ENCODE measurements at places on chromosomes 1 and 21. TPM values are rescaled to one million over a fixed set of nuclear protein-coding genes. Genes with fewer than 3 reads are reported as not detected.
A peak's percentile ranks its signal among the peaks of the same experiment; 100 is the strongest.

DNA sequence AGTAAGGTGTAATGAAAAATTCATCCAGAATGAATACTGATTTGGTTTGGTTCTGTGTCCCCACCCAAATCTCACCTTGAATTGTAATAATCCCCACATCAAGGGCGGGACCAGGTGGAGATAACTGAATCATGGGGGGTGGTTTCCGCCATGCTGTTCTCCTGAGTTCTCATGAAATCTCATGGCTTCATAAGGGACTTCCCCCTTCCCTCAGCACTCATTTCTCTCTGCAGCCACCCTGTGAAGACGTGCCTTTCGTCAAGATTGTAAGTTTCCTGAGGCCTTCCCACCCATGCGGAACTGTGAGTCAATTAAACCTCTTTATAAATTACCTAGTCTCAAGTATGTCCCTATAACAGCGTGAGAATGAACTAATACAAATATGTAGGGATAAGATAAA is 5.5 kb upstream of the SYNJ1 start:
- no peak for DNase-seq

DNA sequence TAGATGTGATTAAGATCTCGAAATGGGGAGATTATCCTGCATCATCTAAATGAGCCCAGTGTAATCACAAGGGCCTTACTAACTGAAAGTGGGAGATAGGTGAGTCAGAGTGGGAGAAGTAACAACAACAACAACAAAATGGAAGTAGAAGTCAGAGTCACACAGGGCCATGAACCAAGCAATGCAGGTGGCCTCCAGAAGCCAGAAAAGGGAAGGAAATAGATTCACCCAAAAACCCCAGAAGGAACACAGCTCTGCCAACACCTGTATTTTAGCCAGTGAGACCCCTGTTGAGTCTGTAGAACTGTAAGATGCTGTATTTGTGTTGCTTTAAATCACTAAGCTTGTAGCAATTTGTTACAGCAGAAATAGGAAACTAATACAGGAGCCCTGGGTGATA is 4.1 kb downstream of the TAGLN2 start:
- no peak for DNase-seq

DNA sequence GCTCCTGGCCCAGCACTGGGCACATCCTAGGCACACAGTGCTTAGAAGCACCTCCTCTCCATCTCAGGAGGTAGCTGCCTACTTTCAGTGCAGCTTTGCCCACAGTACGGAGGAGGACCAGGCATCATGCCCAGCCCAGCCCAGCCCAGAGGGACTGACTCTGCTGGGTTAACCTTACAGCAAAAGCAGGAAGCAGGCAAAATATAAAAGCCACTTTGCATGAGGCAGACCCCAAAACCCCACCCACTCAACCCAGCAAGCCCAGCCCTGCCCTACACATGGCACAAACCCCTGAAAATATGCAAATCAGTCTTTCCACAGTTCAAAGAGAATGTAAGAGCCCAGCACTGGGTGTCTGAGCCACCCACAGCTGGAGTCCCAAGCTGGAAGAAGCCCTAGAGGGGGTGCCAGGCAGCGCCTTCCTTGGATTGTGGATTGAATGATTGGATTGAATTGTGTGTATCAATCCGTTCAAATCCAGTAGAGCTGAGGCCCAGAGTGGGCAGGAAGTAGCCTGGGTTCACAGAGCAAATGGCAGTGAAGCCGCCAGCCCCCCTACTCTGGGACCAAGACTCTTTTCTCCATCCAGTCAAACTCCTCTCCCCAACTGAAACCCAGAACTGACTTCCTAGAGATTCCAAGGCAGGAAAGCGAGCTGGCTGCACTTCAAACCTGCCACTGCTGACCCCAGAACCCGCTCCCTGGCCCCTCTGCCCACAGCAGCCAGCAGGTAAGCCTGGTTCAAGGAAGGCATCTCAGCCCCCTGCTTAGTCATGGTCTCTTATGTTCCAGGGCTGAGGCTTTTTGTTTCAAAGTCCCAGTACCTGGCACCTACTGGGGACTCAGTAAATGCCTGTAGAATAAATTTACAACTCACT is 117.7 kb downstream of the LACTBL1 start:
- DNase-seq = no peak

- DNase-seq = no peak
Observed at GRCh38 chr1:208433971-208434370, 189.8 kb upstream of the PLXNA2 start.

Gene UBIAD1
- total RNA-seq = 12.2 TPM

Gene C4BPA
- 2.5 TPM for total RNA-seq

DNA sequence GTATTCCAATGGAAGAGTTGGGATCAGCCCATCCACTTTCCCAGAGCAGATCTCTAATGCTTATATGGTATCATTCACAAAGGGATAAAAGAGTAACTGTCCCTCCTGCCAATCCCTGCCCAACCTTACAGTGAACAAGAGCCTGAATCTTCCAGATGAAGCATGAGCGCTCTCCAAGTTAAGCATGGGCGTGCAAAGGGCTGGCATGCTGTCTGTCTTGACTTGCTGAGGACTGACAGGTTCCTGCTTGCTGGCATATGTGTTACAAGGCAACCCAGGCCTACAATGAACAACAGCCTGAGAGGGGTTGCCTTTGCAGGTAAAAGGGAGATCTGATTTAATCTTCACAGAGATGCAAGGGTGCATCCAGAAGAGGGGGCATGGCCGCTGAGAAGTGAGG is 155.6 kb upstream of the SOD1 start:
- no peak for DNase-seq

Gene CLEC20A
- not detected for total RNA-seq

DNA sequence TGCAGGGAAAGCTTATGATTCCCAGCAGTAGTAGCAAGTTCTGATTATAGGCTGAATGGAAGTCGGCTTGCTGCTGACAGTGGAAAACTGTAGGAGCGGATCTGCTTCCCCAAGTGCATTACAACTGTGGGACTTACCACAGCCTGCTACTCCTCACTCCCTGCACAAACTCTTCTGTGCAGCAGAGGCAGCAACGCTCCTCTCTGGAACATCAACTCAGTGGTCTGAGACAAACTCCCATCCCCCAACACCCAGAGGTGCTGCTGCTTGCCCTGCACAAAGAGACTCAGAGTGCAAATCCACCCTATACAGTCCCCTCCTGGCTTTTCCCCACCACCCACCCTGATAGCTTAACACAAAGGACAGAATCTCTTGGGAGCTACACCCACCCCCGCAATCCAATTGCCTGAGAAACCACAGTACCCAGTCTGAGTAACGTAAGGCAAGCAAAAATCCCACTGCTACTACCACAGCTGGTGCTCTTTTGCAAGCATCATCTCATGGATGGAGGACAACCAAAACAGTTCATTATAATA is 1455.2 kb downstream of the AMY1C start:
- no peak for DNase-seq

Gene LAPTM5
- total RNA-seq = 66.6 TPM

DNA sequence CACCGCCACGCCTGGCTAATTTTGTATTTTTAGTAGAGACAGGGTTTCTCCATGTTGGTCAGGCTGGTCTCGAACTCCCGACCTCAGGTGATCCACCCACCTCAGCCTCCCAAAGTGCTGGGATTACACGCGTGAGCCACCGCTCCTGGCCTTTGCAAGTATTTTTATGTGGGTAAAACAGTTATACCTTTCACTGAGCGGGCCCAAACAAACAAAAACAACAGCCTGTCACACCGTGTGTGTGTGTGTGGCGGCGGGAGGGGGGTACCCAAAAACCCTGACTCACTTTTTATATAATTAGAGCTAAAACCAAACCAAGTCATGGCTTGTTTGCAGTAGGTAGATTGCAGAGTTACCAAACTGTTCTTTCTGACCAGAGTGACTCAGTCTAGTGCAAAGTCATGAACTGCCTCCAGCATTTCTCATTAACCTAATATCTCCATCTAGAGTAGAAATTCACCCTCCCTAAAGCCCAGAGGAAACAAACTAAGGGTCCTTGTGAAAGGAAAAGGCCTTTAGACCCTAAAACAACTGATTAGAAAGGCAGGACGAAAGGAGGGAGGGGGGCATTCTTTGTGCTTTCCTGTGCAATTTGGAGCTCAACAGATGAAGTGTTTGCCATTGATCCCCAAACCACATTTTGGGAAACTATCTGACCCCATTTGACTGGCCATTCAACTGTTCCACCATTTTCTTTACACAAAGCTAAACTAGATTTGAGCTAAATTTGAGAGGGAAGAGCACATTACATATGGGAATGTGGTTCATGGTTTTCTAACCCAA is 181.0 kb downstream of the DHRS3 start:
- DNase-seq = no peak

- no peak for DNase-seq
Observed at GRCh38 chr1:116537040-116537831, 33.6 kb downstream of the CD58 start.

DNA sequence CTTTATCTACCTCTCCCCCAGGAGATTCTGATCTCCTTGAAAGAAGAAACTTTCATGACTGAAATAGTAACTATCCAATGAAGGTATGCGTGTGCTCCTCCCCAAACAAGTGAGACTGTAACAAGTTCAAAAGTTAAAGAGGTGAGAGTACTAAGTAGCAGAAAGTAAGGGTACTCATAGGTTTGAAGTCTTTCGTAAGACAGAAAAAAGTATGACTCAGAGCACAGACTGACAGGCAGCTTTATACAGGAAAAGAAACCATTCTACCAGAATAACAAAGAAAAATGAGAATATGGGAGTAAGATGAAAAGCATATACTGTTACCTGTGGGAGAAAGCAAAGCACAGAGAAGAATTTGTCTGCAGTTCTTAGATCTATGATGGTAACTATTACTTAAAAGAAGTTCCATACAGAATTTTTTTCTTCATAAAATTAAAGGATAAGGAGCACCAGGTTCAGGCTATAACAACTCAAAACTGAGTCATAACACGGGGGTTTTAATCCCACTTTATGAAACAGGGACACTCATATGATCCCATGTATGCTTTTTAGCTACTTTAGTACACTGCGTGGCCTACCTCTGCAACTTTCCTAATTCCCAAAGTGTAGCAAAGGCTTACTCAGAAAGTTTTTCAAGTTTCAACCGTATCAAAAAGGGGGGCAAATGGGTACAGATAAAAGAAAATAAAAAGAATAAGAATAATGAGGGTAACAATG is 52.0 kb downstream of the FOXJ3 start:
- no peak for DNase-seq

- peak; percentile 80 for DNase-seq
Observed at GRCh38 chr1:220748089-220748934, at the start of gene MTARC2. Gene MTARC2 (plus strand): TSS chr1:220748322. CDS start chr1:220748532, 210 bp downstream.

Gene BMP8B
- total RNA-seq = 1.2 TPM

DNA sequence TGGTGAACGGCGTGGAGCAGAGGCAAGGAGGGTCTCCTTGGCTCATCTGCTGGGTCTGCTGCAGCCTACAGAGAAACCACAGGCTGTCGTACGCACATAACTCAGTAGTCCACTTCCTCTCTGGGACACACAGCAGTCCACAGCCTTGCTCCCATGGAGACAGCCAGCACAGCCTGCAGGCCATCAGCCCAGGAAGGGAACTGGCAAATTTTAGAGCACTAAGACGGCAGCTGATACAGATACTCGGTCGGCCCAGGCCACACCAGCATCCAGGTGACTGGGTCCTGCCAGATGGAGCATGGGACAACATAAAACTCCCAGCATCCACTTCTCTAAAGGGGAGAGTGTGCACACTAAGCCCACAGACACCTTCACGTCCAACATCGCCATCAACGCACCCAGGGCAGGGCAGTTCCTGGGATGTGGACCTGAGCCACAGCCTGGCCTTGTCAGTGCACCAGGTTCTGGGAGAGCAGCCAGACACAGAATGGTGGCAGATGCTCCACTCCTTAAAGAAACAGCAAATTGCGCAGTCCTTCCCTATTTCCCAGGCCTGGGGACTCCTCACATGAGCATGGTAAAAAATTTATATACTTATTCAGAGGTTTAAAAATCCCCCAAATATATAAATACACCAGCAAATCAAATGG is 247.1 kb upstream of the RAB4A start:
- no peak for DNase-seq

DNA sequence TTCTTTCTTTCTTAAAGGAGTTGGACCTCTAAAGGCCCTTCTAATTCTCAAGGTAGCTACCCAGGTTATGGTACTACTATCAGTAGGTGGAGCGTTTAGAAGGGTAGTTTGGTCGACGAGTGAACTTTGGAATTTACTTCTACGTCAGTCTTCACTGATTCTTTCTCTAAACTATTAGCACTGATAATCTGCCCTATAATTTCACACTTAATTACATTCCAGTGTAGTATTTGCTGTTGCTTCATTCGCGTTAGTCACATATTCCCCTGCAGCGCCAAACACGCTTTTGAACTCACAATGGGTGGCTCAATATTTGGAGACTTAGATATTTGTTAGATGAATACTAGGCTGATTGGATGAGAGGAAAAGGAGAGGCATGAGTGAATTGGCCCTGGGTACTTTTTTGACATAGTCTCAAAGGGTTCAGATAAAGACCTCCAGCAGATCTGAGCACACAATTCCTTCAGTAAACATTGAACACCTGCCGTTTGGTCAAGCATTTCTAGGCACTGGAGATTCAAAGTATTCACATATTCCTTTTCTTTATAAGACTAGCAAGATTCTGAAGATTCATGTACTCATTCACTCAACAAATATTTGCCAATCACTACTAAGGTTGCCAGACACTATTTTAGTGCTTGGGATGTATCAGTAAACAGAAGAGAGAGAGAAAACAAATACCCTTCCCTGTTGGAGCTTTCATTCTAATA is 929 bp upstream of the FOXJ3 start:
- DNase-seq = no peak

- DNase-seq = no peak
Observed at GRCh38 chr1:183654706-183655105, 1.6 kb upstream of the APOBEC4 start.

GRCh38 chr1:51147394-51147793 is 45.4 kb downstream of the C1orf185 start:
- DNase-seq = no peak

- peak; percentile 66 for DNase-seq
Observed at GRCh38 chr1:9413071-9413876, 120.6 kb downstream of the SPSB1 start.

DNA sequence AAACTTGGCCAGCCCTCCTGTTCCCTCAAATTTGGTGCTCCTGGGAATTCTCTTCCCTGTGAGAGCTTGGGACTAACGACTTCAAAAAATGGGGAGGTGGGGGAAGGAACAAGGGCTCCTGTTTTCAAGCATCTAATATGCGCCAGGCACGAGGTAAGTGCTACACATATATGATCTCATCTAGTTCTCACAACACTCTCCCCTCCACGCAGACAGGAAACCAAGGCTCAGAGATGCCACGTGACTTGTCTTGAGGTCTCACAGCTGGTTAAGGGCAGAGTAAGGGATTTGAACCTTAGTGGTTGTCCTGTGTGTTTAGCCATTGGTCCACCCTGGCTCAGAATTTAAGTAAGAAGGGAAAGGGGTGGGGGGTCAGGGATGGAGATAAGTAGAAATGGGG is 125.9 kb downstream of the DMRTB1 start:
- DNase-seq = peak; percentile 21

Gene PLA2G2C
- total RNA-seq = 0.14 TPM

GRCh38 chr1:101382135-101382534 is 145.3 kb downstream of the S1PR1 start:
- DNase-seq = no peak

Gene NUP210L
- total RNA-seq = not detected

Data from transverse colon (tissue), 4 donors.